ENCODE measurements at places on chromosomes 3 and 15.

DNA sequence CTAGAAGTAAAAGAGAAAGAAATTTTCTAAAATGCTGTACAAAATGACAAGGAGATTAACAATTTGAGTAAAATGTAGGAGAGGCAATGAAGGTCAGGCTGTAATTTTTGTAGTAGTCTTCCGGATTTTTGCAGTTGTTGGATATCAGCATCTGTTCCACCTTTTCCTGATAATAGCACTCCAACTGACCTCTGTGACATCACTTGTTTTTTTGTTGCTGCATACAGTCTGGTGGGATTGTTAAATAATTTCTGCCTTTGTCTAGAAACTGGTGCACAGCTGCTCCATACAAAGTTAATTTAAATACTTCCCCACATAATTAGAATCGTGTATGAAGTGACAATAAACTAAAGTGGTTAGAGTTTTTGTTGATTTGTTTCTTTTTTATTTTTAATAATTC is 731.4 kb downstream of the PLOD2 start:
- DNase-seq: no peak

GRCh38 chr15:101444807-101445508 is 44.5 kb downstream of the PCSK6 start:
- DNase-seq: no peak

GRCh38 chr15:64527263-64527984 is 67.0 kb downstream of the ZNF609 start:
- DNase-seq: peak; percentile 61

DNA sequence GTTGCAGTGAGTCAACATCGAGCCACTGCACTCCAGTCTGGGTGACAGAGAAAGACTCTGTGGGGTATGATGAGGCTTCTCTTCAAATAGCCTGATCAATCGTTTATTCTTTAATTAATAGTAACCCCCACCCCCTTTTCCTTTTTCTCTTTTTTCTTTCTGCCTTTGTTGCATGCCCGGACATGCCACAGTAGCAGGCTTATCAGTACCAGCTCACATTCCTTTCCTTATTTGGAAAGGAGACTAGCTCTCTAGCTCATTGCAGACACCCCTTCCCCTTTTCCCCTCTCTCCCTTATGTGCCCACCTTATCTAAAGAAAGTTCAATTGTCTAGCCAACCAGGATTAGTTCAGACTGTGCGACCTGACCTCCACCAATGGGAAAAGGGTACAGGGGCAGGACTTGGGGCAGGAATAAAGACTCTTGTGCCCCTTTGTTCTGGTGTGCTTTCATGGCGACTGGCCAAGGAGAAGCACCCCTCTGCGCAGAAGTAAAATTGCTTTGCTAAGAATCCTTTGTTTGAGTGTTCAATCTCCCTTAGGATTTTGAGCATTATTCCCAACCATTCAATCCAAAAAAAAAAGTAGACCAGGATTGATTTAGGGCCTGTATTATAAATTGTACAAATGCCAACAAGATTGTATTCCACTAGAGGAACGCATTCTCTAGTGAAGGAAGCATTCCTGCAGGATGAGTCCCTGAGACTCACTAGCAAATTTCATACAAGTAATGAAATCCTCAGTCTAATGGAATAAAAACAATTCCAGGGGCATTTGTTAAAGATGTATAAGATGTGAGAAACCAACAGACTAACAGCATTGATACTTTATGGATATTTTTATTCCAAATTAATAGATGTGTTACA is 95.8 kb upstream of the SNRPN start:
- DNase-seq: no peak

DNA sequence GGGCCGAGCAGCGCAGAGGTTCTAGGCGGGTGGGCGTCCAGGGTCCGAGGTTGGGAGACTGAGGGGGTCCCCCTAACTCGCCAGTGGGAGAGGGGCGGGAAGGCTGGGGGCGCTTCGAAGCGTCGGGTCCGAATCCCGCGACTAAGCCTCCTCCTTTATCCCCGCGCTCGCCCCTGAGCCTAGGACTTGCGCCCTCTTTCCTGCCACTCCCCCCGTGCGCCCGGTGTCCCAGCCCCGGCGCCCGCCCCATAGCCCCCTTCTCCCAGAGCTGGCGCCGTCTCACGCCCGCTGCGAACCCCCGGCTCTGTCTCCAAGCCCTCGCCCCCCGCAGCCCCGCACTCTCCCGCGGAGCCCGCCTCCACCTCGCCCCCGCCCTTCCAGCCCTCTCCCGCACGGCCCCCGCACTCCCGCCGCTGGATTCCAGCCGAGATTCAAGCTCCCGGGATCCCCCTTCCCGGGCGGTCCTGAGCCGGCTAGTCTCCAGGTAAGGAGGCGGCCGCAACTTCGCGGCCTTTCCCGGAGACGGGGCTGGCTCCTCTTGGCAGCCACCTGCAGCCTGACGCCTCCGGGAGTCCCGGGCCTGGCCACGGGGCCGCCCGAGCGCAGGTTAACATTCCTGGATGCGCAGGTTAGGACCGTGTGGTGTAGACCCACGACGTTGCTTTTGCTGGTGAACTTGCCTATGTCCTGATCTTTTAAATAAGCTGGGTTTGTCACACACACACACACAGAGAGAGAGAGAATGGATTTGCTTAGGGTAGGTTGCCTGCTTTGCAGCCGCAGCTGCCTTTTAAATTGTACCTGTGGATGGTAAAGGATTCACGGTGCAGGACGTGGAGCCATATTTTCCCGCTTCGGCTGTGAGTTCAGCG is 563 bp downstream of the PXYLP1 start:
- DNase-seq: peak; percentile 55

GRCh38 chr3:45909542-45909941 is 23.2 kb downstream of the CCR9 start:
- DNase-seq: no peak

- DNase-seq: no peak
Observed at GRCh38 chr15:97482521-97482920, 478.0 kb upstream of the ARRDC4 start.

GRCh38 chr3:196159952-196160804 is 51.0 kb downstream of the ZDHHC19 start:
- peak; percentile 83 for DNase-seq

All from kidney tubule cell (primary cell).